Articular chondrocyte of knee joint (primary cell): ENCODE measurements at places on chromosomes 2 and 18. TPM values are rescaled to one million over a fixed set of nuclear protein-coding genes. Genes with fewer than 3 reads are reported as not detected.

The RGPD4 gene
- under 0.01 TPM in 1 of 2 replicates, not detected in the other for total RNA-seq

The SGO2 gene
- total RNA-seq = 11.8 and 12.2 TPM in 2 replicates

The MARCO gene
- total RNA-seq = not detected in 2 replicates

The FTCDNL1 gene
- 0.13 and 0.76 TPM in 2 replicates for total RNA-seq

The GREB1 gene
- 0.26 and 0.43 TPM in 2 replicates for total RNA-seq

The AFF3 gene
- 6.1 and 7.9 TPM in 2 replicates for total RNA-seq

The TUBA3E gene
- total RNA-seq = not detected in 2 replicates

The NEU2 gene
- not detected in 2 replicates for total RNA-seq

The SP140 gene
- total RNA-seq = 0.26 and 0.43 TPM in 2 replicates
